ENCODE measurements at places on chromosomes 6 and 20.

DNA sequence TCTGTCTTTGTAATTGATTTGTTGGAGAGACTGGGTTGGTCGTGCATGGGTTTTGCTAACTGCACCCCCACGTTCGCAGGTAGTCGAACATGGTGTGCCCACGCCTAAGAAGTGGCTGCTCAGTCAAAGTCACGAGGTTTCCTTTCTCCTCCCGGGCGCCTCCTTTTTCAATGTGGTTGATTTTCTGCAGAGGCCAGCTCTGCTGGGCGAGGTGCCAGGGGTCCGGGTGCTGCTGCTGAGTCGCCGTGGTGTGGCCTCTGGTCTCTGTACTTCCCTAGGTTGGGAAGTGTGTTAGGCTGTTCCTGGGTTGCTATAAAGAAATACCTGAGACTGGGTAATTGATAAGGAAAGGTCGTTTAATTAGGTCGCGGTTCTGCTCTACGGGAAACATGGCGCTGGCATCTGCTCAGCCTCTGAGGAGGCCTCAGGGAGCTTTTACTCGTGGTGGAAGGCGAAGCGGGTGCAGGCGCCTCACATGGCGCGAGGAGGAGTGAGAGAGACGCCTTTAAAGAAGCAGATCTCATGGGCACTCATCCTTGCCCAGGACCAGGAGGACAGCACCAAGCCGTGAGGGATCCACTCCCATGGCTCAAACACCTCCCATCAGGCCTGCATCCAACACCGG, 14.1 kb downstream of the OSBPL2 start:
- DNase-seq: no peak

- no peak for DNase-seq
These were observed 263.0 kb downstream of the FOXC1 start for GRCh38 chr6:1872649-1873131.

GRCh38 chr20:2752567-2753460, 47.6 kb downstream of the CPXM1 start:
- DNase-seq: no peak

DNA sequence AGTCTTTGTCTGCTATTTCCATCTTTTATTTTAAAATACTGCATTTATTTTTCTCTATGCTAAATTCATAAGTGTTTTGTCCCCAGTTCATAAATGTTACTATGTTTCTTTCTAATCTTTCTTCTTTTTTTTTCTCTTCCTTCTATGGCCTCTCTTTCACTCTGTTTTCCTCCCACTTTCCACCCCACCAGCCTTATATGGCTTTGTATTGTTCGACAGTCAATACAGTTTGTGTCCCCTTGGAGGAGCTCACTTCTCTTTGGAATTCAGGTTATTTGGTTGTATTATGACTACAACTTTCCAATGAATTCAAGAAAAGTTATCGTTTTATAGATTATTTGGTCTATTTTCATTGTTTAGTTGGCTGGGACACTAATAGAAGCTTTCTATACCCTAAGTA, 393.5 kb downstream of the NKAIN2 start:
- no peak for DNase-seq

DNA sequence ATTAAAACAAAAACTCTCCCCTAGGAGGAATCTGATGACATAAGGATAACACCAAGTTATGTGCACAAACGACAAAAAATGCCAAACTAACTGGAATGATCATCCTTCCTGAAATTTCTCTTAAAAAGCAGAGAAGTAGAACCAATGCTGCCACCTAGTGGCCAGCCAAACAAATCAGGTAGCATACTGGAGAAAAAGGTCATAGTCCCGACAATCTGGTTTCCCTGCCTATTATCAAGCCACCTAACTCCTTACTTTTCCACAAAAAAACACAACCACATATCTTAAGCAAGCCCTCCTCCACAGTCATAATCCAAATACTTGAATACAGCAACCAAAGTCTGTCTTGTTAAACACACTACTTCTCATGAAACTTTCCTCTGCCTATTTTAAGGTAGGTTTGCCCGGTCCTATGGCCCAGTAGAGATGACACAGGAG, 5.3 kb downstream of the OARD1 start:
- peak; percentile 49 for DNase-seq

DNA sequence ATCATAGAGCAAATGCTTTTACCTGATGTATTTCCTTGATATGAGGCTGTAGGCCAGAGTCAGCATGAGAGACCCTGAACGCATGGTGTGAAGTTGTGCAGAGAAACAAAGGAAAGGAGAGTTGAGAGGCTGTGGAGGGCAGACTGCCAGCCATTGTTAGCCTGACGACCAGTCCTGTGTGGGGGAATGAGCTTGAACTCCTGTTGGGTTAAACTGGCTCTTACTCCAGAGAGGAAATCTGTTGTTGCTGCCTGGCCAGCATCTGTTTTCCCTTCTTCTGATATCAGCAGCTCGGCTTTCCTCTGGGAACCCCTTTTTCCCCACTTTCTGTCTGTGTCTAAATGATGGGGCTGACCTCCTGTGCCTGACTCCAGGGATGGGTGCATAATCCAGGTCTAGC, 158.2 kb upstream of the ZFP64 start:
- no peak for DNase-seq

DNA sequence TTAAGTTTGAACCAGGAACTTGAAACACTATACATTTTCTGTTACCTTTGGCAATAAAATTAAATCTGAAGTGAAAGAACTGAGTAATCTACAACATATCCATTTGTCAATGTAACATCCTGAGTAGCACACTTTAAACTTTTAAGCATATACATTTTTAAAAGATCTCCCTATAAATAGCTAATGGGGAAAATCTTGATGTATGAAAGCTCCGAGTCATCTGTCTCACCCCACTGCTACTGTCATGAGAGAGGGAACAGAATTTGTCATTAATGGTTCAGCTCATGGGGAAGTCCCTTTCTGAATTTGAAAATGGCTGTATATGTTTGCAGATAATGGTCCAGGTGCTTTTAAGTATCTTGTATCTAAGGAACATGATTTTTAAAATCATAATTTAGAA, 55.2 kb upstream of the NOX3 start:
- DNase-seq: no peak

DNA sequence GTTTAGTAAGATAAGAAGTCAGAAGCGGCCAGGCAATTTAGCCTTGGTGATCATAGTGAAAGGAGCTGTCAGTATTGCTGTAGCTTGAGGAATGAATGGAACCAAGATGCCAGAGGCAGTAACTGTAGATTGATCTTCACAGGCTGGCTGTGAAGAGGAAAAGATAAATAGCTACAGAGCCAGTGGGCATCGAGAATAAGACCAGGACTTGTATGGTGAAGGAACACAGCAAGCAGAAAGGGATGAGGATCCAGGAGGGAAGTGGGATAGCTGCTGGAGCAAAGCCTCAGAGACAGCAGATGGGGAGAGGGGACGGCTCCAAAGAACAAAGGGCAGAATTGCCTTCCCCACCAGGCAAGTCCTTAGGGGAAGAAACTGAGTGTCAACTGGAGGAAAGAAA, 294.4 kb upstream of the PLN start:
- no peak for DNase-seq

GRCh38 chr20:1588533-1589460, 31.0 kb downstream of the SIRPB1 start:
- no peak for DNase-seq

DNA sequence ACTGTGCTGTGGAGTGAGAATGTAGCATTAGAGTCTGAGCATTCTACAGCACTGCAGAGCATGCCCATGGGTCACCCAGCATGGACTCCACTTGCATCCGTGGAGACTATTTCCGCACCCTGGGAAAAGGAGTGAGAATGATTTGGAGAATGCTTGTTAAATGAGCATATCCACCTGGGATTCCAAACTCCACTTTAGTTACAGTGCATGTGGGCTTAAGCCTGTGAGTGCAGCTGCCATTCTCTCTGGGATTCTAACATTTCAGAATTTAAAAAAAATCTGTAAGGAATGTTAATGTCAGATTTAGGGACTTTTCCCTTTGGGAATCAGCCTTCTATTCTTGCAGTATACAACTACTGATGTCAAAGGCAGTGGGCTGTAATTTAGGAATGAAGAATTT, 33.4 kb downstream of the KIF25 start:
- no peak for DNase-seq

GRCh38 chr6:28785962-28786679, 137.7 kb downstream of the TRIM27 start:
- no peak for DNase-seq

GRCh38 chr6:35017411-35018181, 123.5 kb downstream of the TCP11 start:
- DNase-seq: no peak

DNA sequence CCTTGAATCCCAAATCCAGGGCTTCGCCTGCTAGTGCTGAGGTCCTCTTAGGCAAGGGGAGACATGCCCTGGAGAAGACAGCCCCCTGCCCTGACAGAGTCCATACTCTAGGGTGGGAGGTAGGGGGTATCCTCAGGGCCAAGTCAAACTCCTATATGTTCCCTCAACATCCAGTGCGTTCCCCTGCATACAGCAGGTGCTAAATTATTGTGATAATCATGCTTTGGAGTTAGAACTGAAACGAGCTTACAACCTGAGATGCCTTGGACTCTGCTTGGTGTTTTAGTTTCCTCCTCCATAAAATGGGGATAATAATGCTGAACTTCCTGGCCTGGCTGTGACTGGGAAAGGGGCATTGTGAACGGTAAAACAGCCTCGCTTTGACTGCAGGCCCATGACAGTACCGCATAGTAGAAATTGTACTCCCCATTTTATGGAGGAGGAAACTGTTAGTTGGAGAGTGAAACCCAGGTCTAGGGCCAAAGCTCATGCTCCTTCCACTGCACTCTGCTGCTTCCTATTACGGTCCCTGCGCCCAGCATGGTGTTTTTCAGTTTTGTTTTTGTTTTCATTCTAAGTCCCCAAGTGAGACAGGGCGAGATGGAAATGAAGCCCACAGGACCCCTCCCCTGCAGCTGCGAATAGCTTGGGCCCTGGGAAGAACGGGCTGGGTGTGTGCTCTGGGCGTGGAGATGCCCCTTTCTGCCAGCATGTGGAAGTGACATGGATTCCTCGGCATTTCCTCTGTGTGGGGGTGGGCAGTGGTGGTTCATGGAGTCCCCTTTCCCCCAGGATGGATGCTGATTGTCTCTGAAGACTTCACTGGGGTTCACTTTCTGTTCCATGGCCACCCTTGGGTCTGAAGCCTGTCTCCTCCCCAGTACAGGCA, 162.5 kb downstream of the VEGFA start:
- DNase-seq: no peak

DNA sequence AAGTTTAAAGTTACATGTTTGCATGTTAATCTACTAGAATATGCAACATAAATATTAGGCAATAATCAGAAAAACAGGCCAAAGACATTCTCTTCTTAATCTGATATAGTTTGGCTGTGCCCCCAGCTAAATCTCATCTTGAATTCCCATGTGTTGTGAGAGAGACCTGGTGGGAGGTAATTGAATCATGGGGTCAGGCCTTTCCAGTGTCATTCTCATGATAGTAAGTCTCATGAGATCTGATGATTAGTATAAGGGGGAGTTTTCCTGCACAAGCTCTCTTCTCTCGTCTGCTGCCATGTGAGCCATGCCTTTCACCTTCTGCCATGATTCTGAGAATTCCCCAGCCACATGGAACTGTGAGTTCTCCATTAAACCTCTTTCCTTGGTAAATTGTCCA, 1241.7 kb upstream of the ADGRB3 start:
- no peak for DNase-seq

DNA sequence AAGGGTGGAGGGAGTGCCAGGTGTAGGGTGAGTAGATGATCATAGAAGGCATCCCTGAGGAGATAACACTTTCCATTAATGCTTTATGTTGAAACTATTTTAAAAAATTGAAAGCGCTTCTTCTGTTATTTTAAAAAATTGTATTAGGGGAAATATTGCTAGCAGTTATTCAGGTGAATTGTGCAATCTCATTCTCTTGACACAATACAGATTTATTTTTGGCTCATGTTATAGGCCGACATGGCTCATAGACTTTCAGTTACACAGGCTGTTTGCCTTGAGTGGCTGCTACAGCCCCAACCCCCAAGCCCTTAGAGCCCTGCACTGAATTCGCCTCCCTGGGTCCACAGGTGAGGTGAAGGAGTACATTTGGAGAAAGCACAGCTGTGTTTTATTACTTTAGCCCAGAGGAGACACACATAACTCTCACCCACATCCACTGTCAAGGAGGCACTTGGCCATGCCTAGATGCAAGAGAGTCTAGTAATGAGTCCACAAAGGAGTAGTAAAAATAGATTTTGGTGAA, 228.2 kb downstream of the RFPL4B start:
- DNase-seq: no peak

DNA sequence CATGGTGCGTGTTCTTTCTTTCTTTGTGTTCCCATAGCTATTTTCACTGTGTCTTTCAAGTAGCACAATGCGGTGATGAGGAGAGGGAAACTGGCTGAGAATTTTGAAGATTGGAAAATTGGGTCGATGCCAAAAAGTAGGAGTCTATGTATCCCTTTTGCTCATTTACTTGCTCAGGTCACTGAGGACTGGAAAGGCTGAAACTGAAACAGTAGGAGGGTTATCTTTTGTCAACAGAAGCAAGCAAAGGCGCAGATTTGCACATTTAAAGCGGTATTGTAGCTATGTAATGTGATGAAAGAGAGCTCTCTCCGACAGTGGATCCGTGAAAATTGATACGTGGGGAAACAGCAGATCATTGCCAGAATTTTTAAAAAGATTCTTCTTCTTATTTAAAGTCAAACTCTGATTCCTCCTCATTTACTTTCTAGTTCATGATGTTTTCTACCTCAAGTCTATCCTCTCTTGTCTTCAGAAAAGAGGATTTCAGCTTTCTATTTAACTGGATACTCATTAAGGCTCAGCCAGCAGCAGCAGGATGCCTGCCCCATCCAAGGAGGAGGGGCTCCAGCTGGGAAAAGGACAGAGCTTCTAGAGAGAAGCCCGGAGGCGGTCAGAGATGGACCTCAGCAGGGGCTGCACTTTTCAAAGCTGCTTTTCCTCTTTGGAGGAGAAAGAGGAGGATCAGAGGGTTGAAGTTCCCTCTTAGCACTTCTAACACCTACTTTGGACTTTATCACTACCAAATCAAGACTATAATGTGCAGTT, 15.9 kb upstream of the FYN start:
- DNase-seq: no peak

GRCh38 chr6:11035616-11036350, 8.3 kb downstream of the ELOVL2 start:
- DNase-seq: no peak

GRCh38 chr20:48275286-48276020, 490.2 kb upstream of the SULF2 start:
- no peak for DNase-seq

DNA sequence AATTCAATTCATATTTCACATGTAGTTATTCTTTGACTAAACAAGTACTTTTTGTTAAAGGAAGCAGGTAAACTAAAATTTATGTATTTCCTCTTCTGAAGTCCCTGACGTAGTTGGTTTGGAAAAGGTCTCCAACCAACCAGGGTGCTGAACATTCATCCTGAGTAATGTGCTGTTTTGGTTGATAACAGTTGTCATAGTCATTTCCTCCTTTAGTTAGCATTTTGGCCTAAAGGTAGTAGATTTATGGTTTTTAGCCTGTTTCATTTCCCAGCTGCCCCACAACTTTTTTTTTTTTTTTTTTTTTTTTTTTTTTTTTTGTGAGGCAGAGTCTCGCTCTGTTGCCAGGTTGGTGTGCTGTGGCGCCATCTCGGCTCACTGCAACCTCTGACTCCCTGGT, 382.8 kb upstream of the FLRT3 start:
- DNase-seq: no peak

Measured in HS-27A (cell line).